ENCODE measurements at places on chromosomes 13 and 19.

DNA sequence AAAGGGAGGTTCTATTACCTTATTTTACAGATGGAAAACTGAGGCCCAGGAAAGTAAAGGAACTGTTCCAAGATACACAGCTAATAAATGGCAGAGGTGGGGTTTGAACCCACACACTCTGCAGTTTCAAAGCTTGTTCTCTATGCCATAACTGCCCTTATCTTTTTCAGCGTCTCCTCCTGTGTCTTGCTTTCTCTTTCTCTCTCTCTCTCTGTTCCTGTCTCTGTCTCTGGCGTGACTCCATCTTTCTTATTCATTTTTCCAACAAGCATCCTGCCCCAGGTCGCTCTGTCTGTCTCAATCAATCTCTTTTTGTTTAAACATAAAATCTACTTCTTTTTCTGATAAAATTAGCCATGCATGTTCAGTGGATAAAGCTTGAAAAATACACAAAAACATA is 3.2 kb upstream of the IFNL4 start:
- DNase-seq = no peak

- DNase-seq = no peak
Observed at GRCh38 chr13:45255247-45255987, 54.6 kb upstream of the KCTD4 start.

DNA sequence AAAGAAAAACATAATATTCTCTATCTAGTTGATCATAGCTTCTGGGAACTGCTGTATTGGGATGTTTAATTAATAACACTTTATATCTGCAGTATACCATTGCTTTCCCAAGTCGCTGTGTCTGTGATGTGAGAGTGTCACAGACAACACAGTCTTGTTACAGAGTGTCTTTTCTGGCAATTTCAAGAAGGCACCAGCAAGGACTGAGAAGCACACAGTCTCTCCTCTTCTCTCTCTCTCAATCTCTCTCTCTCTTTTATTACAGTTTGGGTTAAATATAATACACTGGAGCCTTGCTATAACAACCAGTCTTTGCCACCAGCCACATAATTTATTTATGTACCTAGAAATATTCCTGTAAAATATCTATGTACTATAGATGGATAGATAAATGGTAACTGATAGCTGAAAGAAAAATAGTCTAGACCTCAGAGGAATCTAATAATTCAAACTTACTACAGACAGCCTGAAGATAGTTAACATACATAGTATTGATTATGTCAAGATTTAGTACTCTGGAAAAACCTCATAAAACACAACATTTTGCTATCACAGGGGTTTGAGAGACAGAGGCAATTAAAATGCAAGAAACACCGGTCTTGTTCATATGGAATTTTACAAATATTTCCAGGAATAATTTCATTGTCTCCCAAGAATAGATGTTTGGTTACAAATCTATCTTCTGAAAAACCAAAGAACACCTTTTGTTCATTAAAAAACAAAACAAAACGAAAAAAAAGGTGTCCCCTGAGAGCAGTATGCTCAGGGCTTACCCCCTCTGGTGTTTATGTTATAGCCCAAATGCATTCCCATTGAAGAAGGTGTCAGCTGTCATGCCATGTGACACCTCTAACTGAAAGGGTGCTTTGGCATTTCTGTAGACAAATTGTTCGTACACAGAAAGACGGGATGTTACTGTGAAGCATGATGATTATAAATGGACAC is 507.8 kb downstream of the TBC1D4 start:
- no peak for DNase-seq

- no peak for DNase-seq
Observed at GRCh38 chr13:36275190-36276002, 22.2 kb downstream of the CCDC169 start.

GRCh38 chr13:113046883-113047244 is 58.7 kb upstream of the F7 start:
- DNase-seq = no peak

- DNase-seq = no peak
Observed at GRCh38 chr13:29509999-29510589, 85.4 kb downstream of the SLC7A1 start.

GRCh38 chr13:97953376-97953970 is at the start of gene IPO5:
TSS of gene IPO5 (plus strand) at chr13:97953675. CDS start at chr13:97976697, 23,022 bp downstream.
- DNase-seq = no peak

- no peak for DNase-seq
Observed at GRCh38 chr19:17086120-17086519, 10.5 kb downstream of the MYO9B start.

- DNase-seq = no peak
Observed at GRCh38 chr13:48636550-48636949, 17.2 kb upstream of the CYSLTR2 start.

DNA sequence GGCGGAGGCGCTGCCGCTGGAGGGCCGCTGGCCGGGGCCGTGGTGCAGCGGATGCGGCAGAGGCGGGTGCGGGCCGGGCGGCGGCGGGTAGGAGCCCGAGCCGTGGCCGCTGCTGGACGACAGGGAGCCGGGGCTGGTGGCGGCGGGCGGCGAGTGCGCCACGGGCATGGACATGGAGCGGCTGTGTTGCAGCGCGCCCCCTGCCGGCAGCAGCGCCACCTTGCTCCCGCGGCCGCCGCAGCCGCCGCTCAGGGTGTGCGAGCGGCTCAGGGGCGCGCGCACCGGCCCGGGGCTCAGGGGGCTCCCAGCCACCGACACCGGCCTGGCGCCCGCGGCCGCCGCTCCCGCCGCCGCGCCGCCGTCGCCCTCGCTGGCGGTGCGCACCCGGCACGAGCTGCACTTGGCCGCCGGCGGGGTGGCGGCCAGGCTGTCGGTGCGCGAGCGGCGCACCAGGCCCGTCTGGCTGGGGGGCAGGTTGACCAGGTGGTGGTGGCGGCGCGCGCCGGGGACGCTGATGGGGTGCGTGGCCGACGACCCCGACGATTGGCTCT is 1.7 kb downstream of the IRS2 start:
- peak; percentile 63 for DNase-seq

- DNase-seq = no peak
Observed at GRCh38 chr13:79194272-79194671, 211.8 kb downstream of the RBM26 start.

DNA sequence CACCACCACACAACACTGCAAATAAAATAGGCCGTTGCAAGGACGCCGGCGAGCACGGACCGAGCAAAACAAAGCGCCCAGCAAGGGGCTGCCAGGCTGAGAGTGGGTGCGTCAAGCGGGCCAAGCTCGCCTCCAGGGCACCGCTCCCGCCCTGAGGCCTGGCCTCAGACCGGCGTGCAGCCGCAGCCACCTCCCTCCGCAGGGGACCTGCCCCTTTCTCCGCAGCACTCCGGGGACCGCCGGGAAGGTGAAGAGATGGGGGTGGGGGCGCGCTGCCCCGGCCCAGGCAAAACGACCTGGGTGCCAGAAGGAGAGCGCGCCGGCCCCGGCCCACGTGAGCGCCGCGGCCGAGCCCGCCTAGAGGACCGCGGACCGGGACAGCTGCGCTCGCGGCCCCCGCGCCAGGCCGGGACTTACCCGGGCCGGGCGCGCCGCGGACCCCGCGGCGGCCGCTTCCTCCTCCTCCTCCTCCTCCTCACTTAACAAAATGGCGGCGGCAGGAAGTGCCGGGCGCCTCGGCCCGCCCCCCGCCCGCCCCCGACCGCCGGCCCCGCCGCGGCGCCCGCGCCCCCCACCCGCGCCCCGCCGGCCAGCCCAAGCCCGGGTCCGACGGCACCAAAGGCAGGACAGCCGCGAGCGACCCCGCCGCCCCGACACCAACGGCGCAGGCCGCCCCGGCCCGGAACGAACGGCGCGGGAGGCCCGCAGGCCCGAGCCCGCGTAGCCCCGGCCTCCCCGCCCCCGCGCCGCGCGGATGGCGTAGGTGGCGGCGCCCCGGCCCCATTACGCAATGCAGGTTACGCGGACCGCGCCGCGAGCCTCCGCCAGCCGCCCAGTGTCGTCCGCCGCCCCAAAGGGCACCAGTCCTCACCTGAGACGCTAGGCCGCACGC is 674 bp downstream of the BRD4 start:
- peak; percentile 45 for DNase-seq

DNA sequence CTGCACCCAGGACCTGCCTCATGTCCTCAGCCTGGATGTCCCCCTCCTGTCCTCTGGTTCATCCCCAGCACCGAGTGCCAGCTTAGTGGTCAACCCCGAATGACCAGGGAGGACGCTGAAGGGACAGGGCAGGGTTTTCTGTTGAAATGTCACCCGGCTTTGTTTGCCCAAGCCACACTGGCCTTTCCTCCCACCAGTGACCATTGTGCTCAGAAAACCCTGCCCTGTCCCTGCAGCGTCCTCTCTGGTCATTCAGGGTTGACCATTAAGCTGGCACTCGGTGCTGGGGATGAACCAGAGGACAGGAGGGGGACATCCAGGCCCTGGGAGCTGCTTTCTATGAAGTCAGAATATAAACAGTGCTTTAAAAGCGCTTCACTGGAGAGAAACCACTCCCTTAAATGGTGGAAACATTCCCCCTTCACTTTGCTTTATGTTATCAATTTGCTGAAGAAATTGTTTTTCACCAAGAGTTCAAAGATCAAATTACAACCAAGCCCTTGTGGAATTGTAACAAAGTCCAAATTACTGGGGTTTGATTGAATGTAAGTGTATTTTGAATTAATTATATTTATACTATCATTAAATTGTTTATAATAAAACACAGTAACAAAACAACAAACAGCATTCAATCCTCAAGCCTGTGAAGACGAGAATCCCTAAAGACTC is 21.4 kb downstream of the CARS2 start:
- no peak for DNase-seq

DNA sequence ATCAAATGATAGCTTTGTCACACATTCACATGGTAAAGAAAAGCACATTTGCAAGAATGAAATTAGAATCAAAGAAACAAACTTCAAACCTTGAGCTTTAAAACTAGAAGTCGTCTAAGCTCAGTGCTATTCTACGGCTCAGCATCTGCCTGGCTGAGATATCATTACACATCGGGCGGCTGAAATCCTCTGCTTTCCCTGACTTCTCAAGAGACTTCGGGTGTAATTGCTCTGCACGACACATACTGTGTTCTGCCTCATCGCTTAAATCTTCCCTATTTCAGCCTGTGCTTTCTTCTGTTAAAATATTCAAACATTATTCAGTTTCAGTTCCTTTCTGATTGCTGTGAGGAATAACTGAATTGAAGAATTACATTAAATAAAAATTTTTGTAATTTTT is 265.3 kb downstream of the NALCN start:
- no peak for DNase-seq

DNA sequence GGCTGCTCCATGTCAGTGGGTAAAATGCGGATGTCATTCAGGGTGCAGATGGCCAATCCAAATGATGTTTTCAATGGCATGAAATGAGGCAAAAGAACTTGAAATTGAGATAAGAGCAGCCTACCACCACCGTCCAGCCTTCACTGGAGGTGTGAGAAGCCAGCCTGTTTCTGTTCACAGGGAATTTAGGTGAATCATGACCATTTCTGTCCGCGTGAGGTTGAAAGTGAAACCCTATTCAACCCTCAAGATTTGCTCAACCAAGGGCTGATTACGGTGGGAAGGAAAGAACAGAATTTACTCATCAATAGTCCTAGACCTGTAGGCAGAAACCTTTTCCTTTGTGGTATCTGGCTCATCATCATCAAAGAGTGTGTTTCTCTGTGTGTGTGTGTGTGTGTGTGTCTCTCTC is 370.7 kb downstream of the COG6 start:
- DNase-seq = no peak

DNA sequence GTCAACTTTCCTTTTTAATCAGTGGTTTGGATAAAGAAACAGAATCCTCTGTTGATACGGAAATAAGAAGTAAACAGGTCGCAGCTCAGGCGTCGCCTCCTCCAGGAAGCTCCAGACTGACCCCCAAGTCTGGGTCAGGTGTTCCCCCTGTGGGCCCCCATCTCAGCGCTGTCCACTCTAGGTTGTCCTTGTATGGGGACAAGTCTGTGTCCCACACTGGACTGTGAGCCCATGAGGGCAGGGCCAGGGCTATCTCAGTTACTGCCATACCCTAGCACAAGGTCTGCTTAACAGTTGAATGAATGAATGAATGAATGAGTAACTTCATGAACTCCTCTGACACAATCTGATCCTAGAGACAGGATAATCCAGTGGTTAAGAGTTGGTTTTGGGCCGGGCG is 7.5 kb downstream of the CLASRP start:
- no peak for DNase-seq

DNA sequence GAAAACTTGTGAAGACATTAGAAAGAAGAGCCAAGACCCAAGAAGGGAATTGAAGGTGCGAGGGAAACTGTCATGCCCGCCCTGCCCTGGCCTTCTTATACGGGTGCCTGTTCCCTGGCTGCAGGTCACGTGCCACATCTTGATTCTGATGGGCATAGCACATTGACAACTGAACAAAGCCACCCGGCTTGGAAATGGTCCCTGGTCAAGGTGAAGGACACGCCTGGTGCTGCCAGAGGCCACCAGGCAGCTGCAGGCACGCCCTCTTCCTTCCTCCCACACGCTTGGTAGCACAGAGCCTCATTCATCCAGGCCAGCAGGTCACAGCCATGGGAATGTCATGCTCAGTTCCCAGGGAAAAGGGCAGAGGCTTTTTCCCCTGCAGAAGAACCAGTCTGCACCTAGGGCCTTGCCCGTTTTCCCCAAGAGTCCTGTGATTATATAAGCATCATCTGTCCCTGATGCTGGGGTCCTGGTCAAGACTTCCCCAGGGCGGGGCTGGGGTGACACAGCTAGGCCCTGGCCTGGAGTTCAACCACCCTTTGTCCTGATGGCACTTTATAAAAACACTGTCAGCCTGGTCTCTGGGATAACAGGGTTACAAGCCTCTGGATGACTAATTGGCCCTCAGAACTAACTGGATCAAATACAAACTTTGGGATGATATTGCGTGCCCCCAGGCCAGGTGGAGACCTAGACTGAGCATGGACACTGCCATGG is 56.0 kb downstream of the CDADC1 start:
- no peak for DNase-seq

GRCh38 chr19:12946731-12947496 is 1.3 kb downstream of the RAD23A start:
- DNase-seq = no peak

DNA sequence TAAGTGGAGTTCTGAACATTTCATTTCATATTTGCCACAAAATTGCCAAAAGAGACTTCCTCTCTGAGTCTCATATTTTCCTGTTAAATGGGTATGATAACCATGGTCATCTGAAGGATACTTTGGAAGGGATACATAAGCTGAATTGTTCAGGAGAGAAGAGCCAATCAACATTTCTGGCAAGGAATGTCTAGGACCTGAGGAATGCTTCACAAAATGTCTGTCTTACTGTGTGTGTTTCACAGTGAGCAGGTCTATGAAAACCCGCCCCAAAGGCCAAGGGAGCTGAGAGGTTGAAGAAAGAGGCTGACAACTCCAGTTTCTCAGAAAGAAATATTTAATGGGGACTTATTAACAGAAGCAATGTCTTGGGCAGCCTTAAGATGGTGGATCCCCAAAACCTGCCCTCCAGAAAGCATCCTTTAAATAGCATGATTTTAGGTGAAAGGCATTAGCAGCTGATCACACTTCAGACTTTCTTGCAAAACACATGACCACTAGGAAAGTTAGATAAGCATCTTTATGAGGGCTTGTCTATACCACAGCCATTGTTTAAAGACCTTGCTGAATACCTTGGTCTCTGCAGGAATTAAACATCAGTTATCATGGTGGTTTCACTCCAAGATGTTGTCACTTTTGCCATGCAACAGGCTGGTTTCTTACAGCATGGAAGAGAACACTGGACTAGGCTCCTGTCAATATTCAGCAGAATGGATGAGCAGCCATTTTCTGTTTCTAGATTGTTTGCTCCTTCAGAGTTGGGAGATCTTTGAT is 78.9 kb downstream of the TNFSF11 start:
- DNase-seq = no peak

- no peak for DNase-seq
Observed at GRCh38 chr19:9058905-9059667, 27.8 kb upstream of the OR1M1 start.

- DNase-seq = no peak
Observed at GRCh38 chr19:53538378-53539109, 599 bp downstream of the ZNF331 start.

- no peak for DNase-seq
Observed at GRCh38 chr13:47146136-47146535, 249.3 kb upstream of the HTR2A start.
